Activated CD8-positive, alpha-beta memory T cell treated with anti-CD3 and anti-CD28 coated beads for 4 hours (primary cell): ENCODE measurements at places on chromosomes 2 and 18.

GRCh38 chr2:115771516-115771915, 1329.1 kb downstream of the DPP10 start:
- DNase-seq, result no peak

DNA sequence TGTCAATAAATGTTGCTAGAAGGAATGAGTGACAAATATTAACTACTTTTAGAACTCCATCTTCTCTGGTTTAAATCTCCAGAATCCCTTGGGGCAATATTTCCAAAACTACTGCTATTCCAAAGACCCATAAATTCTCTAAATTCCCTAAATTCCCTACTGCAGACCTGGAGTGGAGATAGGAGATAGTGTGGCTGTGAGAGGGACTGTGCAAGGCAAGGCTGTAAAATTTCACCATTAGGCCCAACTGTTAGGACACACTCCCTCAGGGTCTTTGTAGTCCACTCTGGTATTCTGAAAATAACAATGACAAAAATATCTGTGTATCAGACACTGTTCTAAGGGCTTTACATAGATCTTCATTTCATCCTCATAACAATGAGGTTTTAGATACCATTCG, 67.9 kb downstream of the MYL12B start:
- no peak for DNase-seq

- no peak for DNase-seq
Observed at GRCh38 chr18:60892441-60892840, 440.8 kb upstream of the CDH20 start.

- DNase-seq, result no peak
Observed at GRCh38 chr2:60998628-60999545, 18.6 kb upstream of the PEX13 start.

DNA sequence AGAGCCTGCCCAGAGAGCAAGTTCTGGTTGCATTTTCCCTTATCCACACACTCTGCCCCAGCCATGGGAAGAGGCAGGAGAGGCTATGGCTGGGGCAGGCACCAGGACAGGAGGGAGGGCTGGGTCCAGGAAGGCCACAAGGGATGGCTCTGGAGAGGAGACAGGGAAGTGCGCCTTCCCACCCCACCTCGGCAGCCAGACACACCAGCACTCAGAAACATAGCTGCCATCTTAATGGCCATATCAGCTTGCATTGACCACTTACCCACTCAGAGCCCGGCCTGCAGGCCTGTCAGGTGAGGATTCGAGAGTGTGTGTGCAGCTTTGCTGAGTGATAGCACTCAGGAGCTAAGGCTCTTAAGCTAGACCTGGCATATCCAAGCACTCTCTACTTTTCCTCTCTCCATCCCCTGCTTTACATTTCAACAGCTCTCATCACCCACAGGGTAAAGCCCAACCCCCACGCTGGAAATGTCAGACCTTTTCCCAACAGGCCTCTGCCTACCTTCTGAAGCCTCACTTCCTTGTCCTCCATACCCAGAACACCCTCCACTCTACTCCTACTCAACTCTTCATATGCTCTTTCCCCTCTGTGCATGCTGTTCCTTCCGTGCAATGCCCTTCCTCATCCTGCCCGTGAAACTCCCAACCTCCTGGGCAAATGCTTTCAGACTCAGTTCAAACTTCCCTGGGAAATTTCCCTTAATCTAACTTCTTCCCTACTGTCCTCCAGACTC, 147.9 kb downstream of the TNS1 start:
- DNase-seq, result no peak

DNA sequence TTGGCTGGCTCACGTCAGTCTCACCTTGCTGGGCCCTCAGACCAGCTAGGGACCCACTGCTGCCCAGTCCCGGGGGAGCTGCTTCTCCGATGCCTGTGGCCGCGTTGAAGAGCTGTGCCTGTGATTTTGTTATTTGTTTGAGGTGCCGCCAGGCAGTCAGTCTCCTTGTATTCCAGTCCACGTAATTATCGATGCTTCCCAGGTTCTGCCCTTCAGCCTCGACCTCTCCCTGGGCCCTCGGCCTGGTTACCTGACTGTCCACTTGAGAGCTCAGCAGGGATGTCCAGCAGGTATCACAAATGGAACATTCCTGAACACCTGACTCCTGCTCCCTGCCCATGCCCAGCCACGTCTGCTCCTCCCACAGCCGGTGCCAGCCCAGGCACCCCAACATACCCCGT, 195.9 kb upstream of the HS6ST1 start:
- DNase-seq, result no peak

GRCh38 chr2:162256591-162256991, 13.3 kb upstream of the FAP start:
- no peak for DNase-seq

GRCh38 chr2:49004036-49004626, 150.2 kb downstream of the FSHR start:
- DNase-seq, result no peak
